ENCODE measurements at places on chromosomes 5 and 9.

GRCh38 chr5:116632890-116633289 lies 58.3 kb upstream of the SEMA6A start:
- no peak for DNase-seq

DNA sequence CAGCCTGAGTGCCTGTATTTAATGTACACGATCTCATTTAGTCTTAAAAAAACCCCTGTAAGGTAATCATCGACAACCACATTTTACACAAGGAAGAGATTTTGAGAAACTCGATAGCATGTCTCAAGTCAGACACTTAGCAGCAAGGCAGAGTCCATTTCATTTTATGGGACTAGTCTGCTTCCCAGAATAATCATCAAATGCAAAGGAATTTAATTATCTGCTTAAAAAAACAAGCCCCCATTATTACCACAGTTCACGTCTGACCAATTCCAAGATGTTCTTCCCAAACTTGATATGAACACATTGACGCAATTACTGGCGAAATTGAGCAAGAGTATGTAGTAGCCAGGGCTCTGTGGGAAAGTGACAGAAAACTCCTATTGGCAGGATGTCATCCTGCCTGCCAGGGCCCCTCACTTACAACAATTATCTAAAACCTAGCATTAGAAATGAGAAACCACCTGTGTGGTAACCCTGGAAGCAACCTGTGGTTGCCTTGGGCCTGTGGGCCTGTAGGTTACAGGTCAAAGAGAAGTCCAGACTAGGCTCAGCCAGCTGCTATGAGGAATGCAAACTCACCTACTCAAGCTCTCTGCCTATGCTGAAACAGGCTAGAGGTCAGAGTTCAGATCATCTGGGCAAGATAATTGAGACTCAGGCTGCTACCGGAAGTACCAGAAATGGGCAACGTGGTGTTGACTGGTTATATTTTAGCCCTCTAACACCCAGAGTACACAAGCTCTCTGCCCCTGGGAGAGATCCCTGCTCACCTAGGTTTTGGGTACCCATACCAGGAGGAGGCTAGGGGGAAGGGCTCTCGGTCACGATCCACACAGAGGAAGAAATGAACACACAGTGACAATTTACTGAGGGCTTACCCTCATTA lies 1.6 kb downstream of the B4GALT1 start:
- DNase-seq: no peak

GRCh38 chr9:126979461-126979860 lies 64.9 kb downstream of the RALGPS1 start:
- no peak for DNase-seq

GRCh38 chr9:7500521-7500920 lies 299.1 kb downstream of the DMAC1 start:
- no peak for DNase-seq

- DNase-seq: no peak
Measured at GRCh38 chr5:72134226-72134899, 27.1 kb downstream of the MAP1B start.

GRCh38 chr5:7995688-7996294 lies 126.8 kb downstream of the MTRR start:
- no peak for DNase-seq

- no peak for DNase-seq
Measured at GRCh38 chr5:72280581-72281069, 39.4 kb downstream of the MRPS27 start.

- DNase-seq: no peak
Measured at GRCh38 chr5:111641533-111642233, 115.3 kb downstream of the NREP start.

- no peak for DNase-seq
Measured at GRCh38 chr5:95555553-95555952, 652 bp downstream of the ARSK start.

DNA sequence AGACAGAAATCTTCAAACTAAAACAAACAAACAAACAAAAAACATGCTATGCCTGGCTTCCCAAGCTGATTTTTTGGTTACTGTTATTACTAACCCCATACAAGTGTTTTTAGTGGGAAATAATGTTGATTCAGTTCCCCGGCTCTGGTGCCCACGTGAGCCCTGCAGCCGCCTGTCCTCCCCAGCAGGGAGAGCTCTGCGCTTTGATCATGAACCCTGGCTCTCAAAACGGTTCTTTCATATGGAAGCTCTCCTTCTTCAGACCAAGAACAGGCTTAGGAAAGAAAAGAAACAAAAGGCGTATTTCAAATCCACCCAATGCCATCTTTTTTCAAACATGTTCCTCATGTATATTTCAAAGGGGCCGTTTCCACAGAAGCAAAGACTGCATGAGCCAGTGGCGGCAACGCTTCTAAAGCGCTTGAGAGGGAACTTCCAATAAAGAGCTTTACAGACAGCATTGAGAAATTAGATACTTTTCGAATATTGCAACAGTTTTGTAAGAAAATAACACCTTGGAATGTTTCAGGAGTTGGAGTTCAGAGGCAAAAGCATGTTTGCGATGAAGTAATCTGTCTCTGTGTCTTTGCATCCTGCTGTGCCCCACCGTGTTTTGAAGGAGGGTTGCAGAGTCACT lies 74.8 kb downstream of the ICE1 start:
- peak; percentile 55 for DNase-seq

- DNase-seq: no peak
Measured at GRCh38 chr5:142830241-142831008, 60.2 kb downstream of the ARHGAP26 start.

GRCh38 chr5:43037636-43038495 lies 2.3 kb downstream of the ANXA2R start:
- no peak for DNase-seq

GRCh38 chr9:79193501-79194223 lies 378.1 kb upstream of the TLE4 start:
- peak; percentile 12 for DNase-seq

DNA sequence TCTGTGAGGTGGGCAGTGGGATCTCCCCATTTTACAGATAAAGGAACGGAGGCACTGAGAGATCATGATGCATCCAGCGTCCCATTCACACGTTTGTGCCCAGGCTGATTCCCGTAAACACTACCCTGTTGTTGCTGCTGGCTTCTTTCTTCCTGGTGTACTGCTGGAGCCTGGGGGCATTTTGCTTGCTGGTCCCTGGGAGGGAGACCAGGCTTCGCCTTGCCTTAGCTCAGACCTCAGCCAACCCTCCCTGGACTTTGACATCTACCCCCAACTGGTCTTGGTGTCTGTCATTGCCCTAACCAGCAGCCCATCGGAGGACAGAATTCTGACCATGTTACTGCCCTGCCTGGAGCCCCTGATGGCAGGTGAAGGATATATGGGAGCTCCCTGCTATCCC lies 82.4 kb downstream of the ZNF618 start:
- no peak for DNase-seq
